Activated T-cell treated with anti-CD3 and anti-CD28 coated beads, Interleukin-2, amount 50 U/mL, for 4 hours (primary cell): ENCODE measurements at places on chromosomes 1 and 21. TPM values are rescaled to one million over a fixed set of nuclear protein-coding genes. Genes with fewer than 3 reads are reported as not detected.

- DNase-seq: no peak
These were observed 151.3 kb downstream of the RUNX1 start for GRCh38 chr21:34897828-34898227.

TFF3 gene
- total RNA-seq: not detected

- no peak for DNase-seq
These were observed 200.3 kb upstream of the SGIP1 start for GRCh38 chr1:66333466-66334199.

FAM72C gene
- 2.7 TPM for total RNA-seq

DNA sequence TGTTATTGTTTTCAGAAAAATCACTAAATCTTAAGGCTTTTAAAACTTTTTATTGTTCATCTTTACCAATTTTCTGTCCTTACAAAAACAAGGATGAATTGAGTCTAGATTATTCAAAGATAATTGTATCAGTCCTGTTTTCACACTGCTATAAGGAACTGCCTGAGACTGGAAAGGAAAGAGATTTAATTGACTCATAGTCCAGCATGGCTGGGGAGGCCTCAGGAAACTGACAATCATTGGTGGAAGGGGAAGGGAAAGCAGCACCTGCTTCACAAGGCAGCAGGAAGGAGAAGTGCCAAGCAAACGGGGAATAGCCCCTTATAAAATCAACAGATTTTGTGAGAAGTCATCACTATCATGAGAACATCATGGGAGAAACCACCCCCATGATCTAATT, 455.6 kb upstream of the ZP4 start:
- DNase-seq: no peak

GRCh38 chr1:25533775-25534409, 9.5 kb upstream of the LDLRAP1 start:
- DNase-seq: no peak

- DNase-seq: no peak
These were observed 1265.3 kb upstream of the ADGRL2 start for GRCh38 chr1:80535466-80535865.

GRCh38 chr1:244782056-244782455, 53.4 kb upstream of the COX20 start:
- no peak for DNase-seq

DNA sequence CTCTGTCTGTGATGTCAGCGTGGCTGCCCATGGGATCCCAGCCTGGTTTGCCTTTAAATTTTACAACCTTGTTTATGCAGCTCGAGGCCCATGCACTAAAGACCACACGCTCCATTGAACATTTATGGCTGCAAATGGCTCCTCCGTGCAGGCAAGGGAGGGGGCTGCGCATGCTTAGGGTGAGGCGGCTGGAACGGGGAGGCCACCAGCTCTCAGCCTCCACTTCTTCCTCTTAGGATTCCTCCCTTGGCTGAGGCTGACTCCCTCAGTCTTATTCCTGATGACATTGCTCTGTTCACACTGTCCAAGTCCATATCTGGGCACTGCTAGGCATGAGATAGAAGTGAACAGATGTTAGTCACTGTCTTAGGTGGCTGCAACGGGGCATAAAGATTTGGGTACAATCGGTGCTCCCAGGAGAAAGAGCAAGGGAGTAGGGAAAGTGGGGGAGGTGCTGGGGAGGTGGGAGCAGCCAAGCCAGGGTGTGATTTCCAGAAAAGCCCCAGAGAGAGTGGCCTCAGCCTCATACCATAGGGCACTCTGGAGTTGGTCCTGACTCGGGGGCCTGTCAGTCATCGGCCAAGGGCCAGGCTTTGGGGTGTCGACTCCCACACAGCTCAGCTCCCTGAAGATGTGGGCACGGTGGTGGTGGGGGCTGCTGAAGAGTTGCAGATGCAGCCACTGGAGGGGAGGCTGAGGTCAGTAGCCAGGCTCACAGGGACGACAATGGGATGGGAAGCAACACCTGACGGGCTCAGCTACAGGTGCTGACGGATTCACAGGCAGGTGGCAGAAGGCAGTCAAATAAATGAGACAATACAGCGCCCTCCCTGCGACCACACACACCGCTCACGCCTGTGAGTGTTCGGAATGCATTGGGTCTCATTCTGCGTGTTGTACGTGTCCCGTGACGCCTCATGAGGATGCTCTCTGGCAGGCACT, 37.3 kb upstream of the ACTL8 start:
- DNase-seq: no peak

DNA sequence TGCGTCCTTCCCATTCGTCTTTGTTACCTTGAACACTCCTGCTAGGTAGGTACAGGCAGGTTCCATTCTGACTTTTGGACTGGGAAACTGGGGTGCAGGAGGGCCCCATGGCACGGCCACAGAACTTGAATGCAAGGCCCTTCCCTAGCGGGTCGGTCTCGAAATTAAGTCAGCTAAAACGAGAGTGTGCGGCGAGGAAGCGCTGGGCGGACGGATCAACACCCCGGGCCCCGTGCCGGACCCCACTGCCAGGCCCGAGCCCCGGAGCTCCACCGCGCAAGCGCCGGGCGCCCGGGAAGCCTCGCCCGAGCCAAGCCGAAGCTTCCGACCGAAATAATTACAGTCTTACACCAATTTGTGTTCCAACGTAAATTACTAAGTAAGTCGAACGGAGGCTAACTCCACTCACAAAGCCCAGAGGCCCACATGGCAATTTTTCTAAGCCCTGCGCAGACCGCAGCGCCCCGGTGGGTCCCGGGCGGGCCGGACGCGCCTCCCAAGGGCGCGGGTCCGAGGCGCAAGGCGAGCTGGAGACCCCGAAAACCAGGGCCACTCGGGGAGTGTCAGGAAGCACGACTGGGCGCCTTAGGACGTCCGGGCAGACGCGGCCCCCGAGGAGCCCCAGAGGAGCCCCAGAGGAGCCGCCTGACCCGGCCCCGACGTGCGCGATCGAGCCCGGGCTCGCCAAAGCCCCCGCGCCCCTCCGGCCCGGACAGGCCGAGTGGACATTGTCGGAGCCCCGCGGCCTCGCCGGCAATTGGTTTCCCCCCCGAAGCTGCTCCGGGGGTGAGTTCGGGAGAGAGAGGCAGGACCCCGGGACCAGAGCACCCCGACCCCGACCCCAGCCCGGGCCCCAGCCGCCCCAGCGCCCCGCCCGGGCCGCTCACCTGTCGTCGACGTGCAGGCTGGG, 624 bp downstream of the RIPK4 start:
- no peak for DNase-seq
